Hypothalamus (tissue), 51 donors: ENCODE measurements at places on chromosomes 3 and 15.

DNA sequence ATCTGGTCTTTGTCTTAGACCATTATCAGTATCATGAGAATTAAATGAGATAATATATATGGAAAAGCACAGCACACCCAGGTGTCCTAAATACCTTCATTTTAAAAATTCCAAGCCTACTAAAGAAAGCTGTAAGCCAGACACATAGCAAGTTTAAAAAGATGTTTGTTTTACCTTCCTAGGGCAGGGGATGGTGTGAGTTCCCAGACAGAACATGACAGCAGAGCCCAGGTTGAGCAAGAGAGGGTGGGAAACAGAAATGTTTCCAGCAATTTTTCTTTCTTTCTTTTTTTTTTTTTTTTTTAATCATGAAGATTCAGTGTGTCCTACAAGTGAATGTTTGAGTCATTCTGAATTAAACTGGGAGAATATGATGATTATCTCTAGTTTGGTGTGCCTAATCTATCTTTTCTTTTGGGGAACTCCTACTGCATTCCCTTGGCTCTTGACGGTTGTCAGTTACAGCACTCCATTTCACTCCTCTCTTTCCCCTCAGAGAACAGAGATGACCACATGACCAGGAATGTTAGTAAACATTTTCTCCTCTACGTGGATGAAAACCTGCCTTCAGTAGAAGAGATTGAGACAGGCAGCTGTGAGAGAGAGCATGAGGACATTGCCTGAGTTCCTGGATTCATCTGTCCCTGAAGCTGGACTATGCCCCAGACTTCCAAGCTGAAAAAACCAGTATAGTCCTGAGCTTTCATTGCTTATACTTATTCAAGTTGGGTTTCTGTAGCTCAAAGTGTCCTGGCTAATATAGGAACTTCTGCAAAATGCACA lies 54.5 kb upstream of the ARL14 start:
- no peak for DNase-seq

GRCh38 chr3:139560411-139560810 lies 20.9 kb upstream of the RBP1 start:
- no peak for DNase-seq

GRCh38 chr3:16482770-16483531 lies 30.5 kb downstream of the RFTN1 start:
- DNase-seq = no peak

- no peak for DNase-seq
Measured at GRCh38 chr3:158152186-158152585, 42.3 kb downstream of the RSRC1 start.

GRCh38 chr3:47503033-47503432 lies 10.5 kb downstream of the ELP6 start:
- no peak for DNase-seq

DNA sequence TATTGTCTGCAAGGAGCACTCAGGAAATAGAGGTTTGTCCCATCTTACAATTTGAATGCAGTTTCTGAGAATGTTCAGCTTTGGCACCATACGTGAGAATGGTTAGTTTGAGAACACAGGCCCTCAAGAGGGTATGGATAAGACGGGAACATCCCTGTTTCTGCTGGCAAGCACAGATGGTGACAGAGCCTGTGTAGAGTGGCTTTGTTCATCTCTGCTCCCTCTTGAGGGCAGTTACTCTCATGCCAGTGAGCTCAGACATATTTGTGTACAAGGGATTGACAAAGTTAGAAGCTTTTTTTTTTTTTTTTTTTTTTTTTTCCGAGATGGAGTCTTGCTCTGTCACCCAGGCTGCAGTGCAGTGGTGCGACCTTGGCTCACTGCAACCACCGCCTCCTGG lies 71.5 kb upstream of the FILIP1L start:
- no peak for DNase-seq
